ENCODE measurements at places on chromosomes 2 and 18. TPM values are rescaled to one million over a fixed set of nuclear protein-coding genes. Genes with fewer than 3 reads are reported as not detected.

Gene ERLEC1
- 22.2 TPM for total RNA-seq

Gene MOGAT1
- total RNA-seq: not detected

Gene APLF
- total RNA-seq: 6.9 TPM

Gene XIRP2
- 0.05 TPM for total RNA-seq

Gene PSMG2
- 69.0 TPM for total RNA-seq

Gene PIEZO2
- total RNA-seq: 17.0 TPM
